Posterior vena cava (tissue), 2 donors: ENCODE measurements at places on chromosomes 12 and 14. TPM values are rescaled to one million over a fixed set of nuclear protein-coding genes. Genes with fewer than 3 reads are reported as not detected.

DNA sequence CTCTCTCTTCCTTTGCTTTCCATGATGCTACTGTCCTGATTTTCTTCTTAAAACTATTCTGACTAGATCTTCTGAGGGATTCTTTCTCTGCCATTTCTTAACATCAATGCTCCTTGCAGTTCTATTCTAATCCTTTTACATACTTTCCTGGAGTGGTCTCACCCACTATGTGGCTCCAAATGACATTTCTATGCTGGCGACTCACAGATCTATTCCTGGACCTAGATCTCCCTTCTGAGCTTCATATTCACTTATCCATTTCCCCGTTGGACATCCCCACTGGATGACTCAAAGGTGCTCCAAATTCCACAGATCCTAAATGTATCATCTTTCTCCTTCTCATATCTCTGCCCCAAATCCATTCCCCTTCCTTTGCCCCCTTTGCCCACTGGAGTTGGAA, 4.1 kb downstream of the TEP1 start:
- DNase-seq, result no peak

- no peak for DNase-seq
Measured at GRCh38 chr14:61737915-61738314, 24.3 kb upstream of the SNAPC1 start.

- no peak for DNase-seq
Measured at GRCh38 chr14:23406244-23406643, 1.8 kb downstream of the MYH6 start.

DNA sequence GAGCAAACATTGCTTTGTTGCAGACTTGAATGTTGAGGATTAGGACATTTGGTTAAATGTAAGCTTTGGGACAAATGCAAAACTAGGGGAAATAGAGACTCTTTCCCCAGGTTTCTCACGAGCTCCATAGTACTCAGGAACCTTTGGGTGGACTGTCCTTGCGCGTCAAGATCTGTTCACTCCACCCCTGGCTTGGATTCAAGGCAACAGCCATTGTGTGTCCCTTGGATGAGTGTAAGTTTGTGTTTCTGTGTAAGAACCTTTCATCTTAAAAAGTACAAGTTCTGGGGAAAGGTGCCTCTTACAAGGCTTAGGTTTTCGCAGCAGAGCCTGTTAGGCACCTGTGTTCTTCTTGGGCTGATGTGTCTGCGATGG, 3.7 kb downstream of the SUSD6 start:
- DNase-seq, result no peak

DNA sequence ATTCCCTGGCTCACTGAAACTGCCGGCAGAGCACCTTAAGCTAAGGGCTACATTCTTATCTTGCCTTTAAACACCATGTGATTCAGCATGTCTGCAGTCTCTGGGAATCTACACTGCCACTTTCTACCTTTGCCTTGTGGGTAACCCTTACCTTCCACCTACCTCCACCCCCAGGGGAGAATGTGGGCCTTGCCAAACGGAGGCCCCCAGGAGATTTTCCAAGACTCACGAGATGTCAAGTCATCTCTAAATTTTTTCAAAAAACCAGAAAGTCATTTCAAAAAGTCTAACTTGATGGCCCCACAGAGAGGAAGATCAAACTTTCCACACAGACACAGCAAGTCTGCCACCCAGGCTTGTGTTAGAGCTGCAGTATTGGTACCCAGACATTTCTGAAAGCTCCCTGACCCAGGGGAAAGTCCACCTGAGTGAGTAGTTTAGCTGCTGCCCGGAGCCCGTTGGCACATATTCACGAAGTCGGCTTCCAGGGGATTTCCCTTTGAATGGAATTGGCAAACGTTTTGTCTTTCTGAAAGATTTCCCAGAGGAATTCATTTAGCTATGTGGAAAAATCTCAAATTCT, 4.7 kb upstream of the PSMA6 start:
- DNase-seq, result no peak

DNA sequence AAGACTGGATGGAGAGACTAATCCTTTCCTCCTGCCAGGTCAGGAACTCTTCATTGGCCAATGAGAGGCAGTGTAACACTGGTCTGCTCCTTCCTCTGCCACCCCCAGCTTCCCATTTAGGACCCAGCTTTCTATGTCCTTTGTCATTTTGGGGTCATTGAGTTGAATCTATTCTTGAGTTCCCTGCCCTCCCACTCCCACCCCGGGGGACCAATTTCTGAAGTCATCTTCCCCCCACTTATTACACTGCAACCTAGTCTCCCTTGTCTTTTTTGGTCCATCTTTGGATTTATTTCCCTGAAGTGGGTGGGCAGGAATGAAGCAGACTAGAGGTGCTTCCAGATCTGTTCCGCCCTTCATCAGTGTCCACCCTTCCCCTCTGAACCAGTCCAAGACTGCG, 7.6 kb upstream of the ITGA5 start:
- no peak for DNase-seq

DNA sequence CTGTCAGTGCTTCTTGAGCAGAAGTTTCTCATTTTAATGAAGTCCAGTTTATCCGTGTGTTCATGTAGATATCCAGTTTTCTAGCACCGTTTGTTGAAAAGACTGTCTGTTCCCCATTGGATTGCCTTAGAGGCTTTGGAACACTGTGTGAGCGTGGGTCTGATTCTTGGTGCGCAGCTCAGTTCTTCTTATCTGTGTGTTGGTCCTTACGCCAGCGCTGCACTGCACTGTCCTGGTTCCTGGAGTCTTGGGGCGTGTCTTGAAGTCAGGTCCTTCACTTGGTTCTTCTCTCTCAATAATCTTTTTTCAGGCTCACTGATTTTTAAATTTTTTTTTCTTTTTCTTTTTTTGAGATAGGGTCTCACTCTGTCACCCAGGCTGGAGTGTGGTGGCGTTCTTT, 25.5 kb downstream of the EP400 start:
- no peak for DNase-seq

- no peak for DNase-seq
Measured at GRCh38 chr14:31400031-31400638, 20.2 kb downstream of the HEATR5A start.

- no peak for DNase-seq
Measured at GRCh38 chr12:94768398-94769046, 118.2 kb upstream of the TMCC3 start.

GRCh38 chr12:22101749-22102243, 55.8 kb downstream of the CMAS start:
- DNase-seq, result peak; percentile 81

DNA sequence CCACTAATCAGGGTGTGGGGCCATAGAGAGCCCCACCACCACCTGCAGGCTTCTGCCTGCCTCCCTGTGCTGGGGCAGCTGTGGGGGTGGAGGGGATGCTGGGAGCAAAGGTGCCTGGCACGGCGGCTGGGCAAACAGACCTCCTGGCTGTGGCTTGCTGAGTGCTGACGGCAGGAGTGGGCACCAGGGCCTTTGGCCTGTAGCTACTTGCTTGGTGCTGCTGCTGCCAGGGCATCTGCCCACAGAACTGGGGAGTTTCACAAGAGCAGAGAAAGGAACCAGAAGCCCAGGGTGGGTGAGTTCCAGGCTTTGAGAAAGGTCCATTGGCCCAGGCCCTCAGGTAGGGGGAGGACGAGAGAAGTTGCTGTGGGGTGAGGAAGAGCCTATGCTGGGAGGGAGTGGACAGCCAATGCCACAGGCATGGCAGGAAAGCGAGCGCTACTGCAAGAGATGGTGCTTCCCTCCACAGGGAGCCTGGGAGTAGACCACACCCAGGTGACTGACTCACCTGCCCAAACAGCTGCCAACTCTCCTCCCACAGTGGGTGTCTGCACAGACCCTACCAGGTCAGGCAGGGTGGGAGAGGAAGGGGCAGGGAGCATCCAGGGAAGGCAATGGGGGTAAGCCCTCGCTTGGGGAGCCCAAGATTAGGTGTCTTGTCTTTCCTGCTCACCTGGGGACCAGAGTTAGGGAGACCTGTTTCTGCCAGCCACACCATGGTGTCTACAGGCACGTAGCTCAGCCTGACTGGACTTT, 39.0 kb upstream of the HDAC7 start:
- peak; percentile 67 for DNase-seq

DNA sequence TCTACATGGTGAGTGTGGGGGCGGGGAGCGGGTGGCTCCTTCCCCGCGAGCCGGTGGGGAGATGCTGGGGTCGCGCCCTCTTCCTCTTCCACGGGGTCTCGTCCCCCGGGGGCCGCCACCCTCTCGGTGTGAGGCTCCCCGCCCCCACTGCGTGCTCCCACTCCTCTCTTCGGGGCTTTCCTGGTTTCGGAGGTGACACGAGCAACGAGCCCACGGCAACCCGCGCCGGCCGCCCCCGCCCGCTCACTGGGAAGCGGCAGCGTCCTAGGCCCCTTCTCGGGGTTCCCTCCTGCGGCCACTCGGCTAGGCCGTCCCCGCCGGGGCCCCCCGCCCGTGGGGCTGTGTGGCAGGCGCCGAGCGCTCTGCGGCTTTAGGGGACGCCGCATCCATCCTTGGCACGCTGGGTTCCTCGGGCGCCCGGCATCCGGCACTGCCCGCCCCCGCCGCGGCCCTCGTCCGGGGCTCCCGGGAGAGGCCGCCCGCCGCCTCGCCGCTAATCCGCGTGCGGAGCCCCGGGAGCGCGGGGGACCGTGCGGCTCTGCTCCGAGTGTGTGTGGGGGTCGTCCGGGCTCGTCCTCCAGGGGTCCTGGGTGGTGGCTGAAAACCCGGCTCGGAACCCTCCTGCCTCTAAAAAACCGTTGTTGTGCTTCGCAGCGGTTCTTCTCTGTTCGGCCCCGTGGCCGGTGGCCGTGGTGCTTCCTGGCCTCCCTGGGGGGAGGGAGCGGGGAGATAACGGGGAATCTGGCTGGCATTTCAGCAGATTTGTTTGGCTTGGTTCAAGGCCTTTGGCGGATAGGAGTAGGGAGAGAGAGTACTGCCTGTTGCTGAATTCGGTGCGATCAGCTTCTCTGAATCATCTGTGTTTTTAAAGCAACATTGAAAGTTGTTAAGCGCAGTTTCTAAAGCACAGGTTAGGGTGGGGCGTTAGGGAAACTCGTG, 1.0 kb downstream of the PCNX1 start:
- DNase-seq, result peak; percentile 87

DNA sequence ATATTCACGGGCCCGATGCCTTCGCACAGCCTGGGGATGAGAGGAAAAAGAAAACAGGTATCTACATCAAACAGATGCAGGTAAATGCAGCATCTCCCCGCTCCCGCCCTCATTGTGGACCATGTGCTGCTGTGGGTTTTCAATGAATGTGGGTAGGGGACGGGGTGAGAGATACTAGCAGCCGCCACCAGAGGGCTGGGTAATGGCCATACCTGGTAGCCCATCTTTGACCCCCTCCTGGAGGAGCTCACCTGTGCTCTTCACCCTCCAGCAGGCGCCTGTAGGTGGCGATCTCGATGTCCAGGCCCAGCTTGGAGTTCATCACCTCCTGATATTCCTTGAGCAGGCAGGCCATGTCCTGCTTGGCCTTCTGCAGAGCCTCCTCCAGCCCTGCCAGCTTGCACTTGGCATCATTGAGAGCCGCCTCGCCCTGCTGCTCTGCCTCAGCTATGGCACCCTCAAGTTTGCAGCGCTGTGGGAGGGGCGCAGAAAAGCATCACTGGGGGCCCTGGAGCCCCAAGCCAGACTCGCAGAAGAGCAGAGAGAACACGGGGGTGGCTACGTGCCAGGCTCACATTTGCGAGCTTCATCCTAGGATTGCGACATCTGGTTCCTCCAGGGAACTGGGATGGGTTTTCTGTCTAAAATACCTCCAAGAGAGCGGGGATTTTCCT, 10.2 kb downstream of the KRT82 start:
- DNase-seq, result peak; percentile 80

DNA sequence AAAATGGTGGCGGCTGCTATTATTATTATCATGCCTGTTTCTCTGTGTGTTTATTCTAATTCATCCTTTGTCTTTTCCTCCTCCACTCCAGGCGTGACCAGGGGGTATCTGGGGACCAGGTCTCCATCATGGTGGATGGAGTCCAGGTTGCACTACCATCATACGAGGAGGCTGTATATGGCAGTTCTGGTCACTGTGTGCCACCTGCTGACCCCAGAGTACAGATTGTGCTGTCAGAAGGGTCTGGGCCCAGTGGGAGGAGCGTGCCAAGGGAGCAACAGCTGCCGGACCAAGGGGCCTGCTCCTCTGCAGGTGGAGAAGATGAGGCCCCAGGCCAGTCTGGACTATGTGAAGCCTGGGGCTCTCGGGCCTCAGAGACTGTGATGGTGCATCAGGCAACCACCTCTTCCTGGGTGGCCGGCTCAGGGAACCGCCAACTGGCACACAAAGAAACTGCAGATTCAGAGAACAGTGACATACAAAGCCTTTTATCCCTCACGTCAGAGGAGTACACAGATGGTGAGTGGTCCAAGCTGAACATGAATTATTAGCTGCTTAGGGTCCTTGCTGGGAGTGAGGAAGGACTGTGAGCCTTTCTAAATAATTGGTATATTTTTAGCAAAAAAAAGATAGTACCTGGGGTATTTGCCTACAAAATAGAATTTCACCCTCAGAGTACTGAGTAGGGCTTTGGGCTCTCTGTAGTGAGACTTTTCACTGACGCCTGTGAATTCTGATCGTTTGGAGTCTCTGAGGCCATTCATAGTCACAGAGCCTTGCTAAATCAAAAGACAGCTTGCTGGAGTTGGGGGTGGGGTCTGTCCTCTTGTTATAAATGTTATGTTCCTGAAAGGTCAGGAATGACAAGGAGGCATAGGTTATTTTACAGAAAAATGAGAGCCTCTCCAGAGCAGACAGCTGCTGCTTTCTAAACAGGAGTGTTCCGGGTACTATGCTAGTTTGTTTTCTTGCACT, 58.1 kb upstream of the SRSF5 start:
- DNase-seq, result peak; percentile 64

GRCh38 chr12:25840678-25841465, 117.6 kb upstream of the RASSF8 start:
- DNase-seq, result no peak

- DNase-seq, result no peak
Measured at GRCh38 chr14:90818715-90819114, 2.5 kb upstream of the TTC7B start.

DNA sequence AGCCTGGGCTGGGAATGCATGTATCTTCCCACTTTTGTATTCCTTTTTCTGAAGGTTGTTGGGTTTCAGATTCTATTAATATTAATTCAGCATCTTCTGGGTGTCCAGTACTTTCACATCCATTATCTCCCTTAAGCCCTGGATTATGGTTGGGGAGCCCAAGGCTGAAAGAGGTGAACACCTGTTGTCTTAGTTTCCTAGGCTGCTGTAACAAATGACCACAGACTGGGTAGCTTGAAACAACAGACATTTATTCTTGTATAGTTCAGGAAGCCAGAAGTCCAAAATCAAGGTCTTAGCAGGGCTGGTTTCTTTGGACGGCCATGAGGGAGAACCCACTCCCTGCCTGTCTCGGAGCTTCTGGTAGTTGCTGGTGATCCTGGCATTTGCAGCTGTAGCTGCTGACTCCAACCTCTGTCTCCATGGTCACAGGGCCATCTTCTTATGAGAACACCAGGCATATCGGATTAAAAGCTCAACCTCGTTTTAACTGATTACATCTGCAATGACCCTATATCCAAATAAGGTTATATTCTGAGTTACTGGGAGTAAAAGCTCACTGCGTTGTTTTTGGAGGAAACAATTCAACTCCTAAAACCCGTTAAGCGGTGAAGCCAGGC, 68.2 kb upstream of the CLMN start:
- no peak for DNase-seq

GRCh38 chr12:27177706-27178105, 66.4 kb upstream of the STK38L start:
- DNase-seq, result no peak

The ZNF891 gene
- 2.5 TPM for total RNA-seq

The TGM1 gene
- 1.7 TPM for total RNA-seq

The CLEC2A gene
- not detected for total RNA-seq

The C14orf132 gene
- total RNA-seq, result 122 TPM

The EFS gene
- 19.4 TPM for total RNA-seq
